Epithelial cell of esophagus (primary cell): ENCODE measurements at places on chromosomes 11 and 22.

DNA sequence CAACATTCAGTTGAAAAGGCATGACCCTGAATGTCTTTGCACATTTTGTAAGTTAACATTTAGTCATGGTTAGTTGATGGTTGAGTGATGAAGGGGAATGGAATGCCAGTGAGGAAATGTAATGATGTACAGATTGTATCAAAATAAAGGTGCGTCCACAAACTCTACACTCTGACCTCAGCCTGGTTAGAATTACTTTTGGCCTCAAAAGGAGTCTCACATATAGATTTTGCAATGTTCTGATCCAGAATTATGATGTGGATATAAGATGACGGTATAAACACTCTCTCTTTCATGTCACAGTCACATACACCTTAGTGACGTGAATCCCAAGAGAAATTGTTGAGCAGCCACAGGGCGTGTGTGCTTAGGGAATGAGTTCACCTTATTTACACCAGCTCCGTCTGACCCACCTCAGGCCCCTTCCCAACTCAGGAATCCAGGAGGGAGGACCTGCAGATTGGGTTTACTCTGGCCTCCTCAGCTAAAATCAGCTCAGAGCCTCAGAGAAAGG, 100.1 kb downstream of the RDX start:
- peak; percentile 95 for DNase-seq

DNA sequence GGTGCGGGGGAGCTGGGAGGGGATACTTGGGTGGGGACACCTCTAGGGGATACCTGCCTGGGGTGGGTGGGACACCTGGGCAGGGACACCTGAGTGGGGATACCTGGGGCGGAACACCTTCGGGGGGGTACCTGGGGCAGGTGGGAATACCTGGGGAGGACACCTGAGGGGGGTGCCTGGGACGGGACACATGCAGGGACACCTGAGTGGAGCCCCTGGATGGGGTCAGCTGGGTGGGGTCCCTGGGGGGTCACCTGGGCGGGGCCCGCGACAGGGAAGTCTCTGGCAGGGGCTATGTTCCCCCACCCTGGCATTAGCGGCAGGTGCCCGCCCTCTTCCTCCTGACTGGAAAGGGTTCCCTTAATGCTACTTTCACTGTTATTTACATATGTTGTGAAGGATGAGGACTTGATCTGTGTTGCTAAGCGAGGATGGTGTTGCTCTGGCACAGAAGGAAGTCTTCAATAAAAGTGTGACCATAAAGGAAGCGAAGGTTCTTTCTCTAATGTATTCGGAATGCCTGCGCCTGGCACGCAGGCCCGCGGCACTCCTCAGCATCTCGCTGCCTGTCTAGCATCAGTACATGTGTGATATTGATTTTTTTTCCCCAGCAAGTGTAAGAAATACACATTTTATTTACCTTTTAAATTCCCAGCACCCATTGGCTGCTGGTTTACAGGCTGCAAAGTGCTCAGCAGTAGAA, 801.7 kb downstream of the BRD1 start:
- no peak for DNase-seq

DNA sequence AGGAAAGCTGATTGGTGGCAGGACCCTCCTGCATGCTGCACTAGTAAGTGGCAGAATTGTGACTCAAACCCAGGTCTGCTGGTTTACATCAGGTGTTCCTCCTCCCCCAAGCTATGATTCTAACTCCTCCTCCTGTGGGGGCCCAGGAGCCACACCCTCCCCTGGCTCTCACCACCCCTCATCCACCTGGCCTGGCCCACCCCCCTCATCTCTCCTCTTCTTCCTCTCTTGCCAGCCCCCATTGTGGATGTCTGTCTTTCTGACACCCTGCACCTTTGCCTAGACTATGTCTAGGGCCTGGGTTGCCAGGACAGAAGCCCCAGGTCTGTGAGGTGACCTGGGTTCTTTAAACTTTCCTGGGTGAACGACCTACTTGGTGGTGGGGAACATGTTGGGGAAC, 59.9 kb downstream of the GRIK4 start:
- DNase-seq: no peak

- no peak for DNase-seq
These were observed 108.5 kb downstream of the TP53I11 start for GRCh38 chr11:44842220-44842619.

- no peak for DNase-seq
These were observed 5.3 kb upstream of the GNB1L start for GRCh38 chr22:19859861-19860510.

- DNase-seq: no peak
These were observed 70.6 kb upstream of the SPON1 start for GRCh38 chr11:13891911-13892310.

DNA sequence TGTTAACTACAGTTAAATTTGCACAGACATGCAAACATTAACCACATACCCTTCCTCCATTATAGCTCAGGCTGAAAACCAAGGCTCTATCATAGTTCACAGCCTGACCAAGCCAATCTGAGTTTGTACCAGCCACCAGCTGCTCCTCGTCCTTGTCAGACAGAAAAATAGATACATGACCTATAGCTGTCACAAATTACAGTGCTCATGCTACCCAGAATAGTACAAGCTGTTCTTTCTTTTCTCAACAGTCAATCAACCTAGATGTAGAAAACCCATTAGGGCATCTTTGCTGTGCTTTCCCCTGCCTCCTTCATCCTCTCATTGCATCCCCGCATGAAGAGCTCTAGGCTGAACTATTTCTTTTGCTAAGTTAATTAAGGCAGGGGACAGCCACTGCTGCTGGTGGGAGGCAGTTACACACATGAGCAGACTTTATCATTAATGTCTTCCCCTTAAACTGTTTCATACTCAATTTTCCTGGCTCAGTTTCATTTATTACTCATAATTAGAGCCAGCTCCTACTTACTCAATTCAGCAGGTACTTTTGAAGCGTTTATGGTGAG, 148.3 kb downstream of the TRPC6 start:
- DNase-seq: no peak

- DNase-seq: peak; percentile 19
These were observed 102.4 kb downstream of the ARHGAP42 start for GRCh38 chr11:100789500-100789899.

- DNase-seq: no peak
These were observed 199.9 kb downstream of the IGLL1 start for GRCh38 chr22:23380230-23380573.

GRCh38 chr11:120985718-120986569, 38.0 kb upstream of the TBCEL start:
- DNase-seq: peak; percentile 46

DNA sequence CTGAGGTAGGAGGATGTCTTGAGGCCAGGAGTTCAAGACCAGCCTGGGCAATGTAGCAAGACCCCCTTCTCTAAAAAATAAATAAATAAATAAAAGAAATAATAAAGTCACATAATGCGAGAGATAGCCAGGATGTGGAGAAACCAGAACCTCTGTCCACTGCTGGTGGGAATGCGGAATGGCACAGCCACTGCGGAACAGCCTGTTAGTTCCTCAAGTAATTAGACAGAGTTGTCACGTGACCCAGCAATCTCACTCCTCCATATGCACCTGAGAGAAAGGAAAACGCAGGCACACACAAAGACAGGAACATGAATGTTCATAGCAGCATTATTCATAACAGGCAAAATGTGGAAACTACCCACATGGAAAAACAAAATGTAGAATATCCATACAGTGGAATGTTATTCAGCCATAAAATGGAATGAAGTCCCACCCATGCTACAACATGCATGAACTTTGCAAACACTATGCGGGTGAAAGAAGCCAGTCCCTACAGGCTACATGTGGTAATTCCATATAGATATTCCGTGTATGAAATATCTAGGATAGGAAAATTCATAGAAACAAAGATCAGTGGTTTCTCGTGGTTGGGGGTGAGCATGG, 27.4 kb downstream of the LIF start:
- no peak for DNase-seq

DNA sequence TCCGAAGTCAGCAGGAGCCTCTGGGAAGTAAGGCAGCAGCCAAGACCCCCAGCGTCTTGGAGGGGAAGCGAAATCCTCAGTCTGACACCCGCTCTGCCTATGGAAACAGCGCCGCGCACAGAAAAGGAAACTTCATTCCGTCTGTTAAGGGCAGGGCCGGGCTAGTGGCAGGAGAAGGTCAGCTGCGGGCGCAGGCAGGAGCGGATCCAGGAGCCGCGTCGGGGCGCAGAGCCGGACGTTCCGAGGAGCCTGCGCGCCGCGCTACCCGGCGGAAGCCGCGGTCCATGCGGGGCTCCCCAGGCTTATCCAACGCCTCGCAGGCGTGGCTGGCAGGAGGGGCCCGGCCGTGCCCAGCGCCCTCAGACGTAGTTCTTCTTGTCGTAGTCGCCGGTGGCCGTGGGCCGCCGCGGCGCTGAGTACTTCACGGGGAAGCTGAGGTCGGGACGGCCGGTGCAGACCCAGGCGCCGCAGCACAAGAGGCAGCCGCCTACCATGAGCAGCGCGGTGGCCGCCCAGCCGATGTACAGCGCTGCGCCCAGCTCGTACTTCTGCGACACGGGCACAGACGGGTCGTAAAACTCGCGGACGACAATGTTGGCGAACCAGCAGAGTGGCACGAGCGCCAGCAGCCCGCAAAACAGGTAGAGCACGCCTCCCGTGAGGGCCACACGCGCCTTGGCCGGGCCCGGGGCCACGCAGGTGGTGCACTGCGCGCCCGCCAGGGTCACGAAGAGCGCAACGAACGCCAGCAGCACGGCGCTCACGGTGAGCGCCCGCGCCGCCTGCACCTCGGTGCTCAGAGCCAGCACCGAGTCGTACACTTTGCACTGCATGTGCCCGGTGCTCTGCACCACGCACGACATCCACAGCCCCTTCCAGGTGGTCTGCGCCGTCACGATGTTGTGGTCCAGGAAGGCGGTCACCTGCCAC, 705 bp downstream of the CLDN5 start:
- peak; percentile 49 for DNase-seq

DNA sequence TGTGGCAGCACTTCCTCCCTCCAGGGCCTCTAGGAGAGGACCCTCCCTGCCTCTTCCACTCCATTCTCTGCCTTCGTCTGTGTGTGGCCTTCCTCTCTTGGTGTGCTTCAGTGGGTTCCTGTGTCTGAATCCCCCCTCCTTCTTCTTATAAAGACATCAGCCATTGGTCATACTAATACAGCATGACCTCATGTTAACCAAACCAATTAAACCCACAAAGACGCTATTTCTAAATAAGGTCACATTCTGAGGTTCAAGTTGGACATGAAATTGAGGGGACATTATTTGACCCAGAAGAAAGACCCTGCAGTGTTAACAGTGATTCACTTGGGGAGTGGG, 398.6 kb downstream of the SHANK2 start:
- DNase-seq: no peak

GRCh38 chr11:68212421-68213134, 518 bp downstream of the KMT5B start:
- peak; percentile 73 for DNase-seq

- DNase-seq: no peak
These were observed 319.1 kb downstream of the BRD1 start for GRCh38 chr22:49508561-49508960.

DNA sequence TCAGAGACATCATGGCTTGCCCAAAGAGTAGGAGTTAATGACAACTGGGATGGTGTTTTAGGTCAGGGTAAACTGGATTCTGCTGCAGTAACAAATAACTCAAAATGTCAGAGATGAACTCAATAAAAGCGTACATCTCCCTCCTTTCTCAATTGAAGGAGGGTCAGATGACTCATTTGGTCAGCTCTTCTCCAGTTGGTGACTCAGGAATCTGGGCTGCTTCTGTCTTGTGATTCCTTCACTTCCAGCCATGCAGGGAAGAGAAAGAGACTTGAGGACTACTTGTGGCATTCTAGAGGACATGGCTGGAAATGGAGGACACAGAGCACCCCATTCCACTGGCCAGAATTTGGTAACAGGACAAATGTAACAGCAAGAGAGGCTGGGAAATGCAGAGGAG, 3.2 kb upstream of the SYT13 start:
- DNase-seq: peak; percentile 66

GRCh38 chr22:30876221-30876751, 92.3 kb downstream of the MORC2 start:
- no peak for DNase-seq

GRCh38 chr11:82756765-82757639, 23.3 kb upstream of the FAM181B start:
- no peak for DNase-seq

- DNase-seq: no peak
These were observed 100.7 kb upstream of the OR4C13 start for GRCh38 chr11:49851511-49851910.

GRCh38 chr11:84236436-84236835, 950.3 kb upstream of the CCDC90B start:
- DNase-seq: no peak

DNA sequence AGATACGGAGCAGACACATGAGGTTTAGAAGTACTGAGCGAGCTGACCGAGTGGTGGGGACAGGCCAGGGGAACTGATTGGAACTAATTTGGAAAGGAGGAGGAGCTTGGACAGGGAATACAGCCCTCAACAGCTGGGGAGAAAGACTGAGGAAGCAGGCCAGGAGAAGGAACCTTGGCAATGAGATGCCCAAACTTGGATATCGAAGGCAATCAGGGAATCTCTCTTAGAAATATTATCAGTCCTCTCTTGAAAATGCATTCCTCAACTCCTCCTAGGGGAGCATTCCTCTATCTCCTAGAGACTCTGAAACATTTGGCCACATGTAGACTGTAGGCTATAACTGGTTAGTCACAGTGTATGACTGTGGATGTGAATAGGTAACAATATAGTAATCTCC, 284.6 kb downstream of the GUCY1A2 start:
- DNase-seq: no peak

DNA sequence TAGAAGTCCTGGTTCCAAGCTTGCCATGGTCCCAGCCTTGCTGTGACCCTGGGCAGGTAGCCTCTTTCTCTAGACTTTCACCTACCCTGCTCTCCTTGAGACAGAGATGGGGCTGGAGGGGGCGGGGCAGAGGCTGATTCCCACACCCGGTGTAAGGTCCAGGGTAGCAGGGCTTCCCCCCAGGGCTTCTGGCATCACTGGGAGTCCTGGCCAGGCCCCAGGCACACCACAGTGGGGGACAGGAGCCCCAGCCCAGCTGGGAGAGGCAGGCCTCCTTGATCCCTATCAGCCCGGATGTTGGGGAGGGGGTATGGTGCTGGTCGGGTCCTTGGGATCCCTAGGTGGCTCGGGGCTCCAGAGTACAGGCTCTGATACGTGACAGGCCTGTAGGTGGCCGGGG, 1.7 kb upstream of the NUDT8 start:
- no peak for DNase-seq

GRCh38 chr22:50626850-50627641, 906 bp downstream of the ARSA start:
- DNase-seq: peak; percentile 23

- DNase-seq: peak; percentile 28
These were observed 421.8 kb upstream of the ANO5 start for GRCh38 chr11:21771097-21771496.

DNA sequence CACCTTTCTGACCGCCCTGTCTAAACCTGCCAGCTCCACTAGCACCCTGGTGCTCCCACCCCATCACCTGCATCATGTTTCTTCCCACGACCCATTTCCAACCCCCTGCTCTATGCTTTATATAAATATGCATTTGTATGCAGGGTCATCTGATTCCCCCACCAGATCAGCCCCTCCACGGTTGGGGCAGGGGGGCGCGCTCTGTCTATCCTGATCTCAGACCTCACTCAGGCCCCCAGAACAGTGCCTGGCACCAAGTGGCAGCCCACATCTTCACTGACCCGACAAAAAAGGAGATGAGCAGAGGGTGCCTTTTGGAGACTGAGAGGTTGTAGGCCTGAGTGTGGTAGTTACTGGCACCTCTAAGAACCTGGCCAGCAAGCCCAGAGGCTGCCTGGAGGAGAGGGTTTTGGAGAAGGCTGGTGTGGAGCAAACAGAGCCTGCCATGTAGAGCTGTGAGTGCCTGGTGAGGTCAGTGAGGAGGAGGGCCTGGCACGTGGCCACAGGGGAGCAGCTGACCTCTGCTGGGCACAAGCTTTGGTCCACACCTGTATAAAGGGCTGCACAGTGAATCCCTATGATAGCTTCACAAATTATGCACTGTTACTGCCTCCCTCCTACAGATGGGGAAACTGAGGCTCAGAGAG, 86.3 kb upstream of the RTL6 start:
- DNase-seq: no peak
